ENCODE measurements at places on chromosomes 7 and 10.

DNA sequence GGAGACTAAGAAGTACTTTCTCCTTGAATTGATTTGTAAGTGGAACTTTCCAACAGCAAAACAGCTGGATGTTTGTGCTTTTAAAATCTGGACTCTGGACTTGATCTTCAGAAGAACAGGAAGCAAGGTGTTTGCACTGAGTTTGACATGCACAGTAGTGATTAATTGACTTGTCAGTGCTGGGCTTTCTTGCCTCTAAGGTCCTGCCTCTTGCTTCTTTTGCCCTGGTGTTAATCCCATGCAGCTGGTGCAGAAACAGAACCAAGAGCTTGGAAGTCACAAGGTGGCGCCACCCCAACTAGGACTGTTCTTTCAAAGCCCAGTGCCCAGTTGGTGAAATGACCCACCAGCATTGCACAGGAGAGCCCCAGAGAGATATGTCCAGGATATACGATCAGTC lies 66.8 kb upstream of the SEPHS1 start:
- no peak for DNase-seq

DNA sequence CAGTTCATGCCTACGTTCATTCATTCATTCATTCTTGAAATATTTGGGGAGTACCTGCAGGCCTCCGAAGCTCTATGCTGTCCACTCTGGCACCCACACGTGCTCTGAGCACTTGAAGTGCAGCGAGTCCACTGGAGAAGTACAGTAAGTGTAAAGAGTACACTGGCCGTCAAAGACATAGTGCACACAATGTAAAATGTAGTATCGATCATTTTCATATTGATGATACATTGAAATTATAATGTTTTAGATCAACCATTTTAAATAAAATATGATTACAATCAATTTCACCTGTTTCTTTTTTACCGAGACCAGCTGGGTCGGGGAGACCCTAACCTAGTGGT lies 37.0 kb upstream of the PURB start:
- DNase-seq: no peak

DNA sequence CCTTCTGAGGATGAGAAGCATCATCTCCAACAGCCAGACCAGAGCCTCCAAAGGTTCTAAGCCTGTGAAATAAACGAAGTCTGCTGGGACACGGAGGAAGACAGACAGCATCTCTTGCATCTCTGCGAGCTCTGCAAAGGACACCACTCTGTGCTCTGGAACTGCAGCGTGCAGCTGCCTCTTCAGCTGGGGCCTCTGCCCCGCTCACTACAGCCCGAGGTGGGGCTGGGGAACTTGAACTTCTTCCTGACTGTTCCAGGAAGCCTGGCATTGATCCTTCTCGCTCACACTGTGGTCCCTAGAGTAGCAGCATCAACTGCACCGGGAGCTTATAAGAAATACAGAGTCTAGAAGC lies 163.3 kb downstream of the USP6NL start:
- no peak for DNase-seq

- DNase-seq: no peak
Measured at GRCh38 chr10:4278186-4278585, 493.2 kb upstream of the KLF6 start.

- no peak for DNase-seq
Measured at GRCh38 chr10:71010730-71011129, 122.4 kb upstream of the PCBD1 start.

GRCh38 chr10:89502549-89502948 lies 32.8 kb downstream of the SLC16A12 start:
- no peak for DNase-seq

DNA sequence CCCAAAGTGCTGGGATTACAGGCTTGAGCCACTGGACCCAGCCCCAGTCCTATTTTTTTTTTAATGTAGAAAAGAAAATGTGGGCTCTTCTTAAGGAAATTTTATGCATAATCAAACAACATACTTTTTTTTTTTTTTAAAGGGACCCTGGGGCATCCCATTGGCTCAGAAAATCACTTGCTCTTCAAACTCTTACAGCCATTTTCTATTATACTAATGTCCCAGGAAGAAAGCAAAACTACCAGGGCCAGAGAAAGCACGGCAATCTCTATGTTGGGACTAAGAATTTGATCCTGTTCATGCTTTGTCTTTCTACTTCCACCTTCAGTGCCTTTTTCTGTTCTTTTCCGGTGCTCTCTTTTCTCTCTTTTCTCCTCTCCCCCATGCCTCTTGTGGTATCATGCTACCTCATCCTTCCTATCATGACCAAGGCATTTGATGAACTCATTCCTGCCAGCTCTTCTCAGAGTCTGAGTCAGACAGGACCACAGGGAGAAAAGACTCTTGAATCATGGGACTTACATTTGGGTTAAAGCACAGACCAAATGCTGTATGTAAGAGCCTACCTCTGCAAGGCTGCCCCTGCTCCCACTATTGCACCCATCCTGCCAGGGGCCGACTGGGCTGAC lies 76.4 kb upstream of the CCNY start:
- DNase-seq: no peak

- DNase-seq: peak; percentile 24
Measured at GRCh38 chr7:26853788-26854393, 10.5 kb downstream of the SKAP2 start.

DNA sequence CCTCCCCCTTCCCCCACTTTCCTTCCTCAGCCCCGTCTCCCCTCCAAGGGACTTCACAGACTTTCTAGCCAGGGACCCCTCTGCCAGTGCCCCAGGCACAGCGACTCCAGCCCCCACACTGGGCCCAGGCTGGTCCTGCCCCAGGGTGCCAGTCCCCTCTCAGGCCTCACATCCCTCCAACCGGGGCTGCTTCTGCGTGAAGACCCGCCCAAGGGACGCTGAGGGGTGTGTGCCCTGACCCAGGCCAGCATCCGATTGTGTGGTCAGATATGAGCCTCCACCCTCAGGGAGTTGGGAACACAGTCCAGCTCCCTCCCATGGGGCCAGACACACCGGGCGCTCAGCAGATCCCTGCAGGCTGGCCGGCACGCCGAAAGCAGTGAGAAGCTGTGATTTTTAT lies 97.0 kb downstream of the MICALL2 start:
- DNase-seq: no peak

GRCh38 chr7:70577078-70577477 lies 554.9 kb upstream of the GALNT17 start:
- no peak for DNase-seq

DNA sequence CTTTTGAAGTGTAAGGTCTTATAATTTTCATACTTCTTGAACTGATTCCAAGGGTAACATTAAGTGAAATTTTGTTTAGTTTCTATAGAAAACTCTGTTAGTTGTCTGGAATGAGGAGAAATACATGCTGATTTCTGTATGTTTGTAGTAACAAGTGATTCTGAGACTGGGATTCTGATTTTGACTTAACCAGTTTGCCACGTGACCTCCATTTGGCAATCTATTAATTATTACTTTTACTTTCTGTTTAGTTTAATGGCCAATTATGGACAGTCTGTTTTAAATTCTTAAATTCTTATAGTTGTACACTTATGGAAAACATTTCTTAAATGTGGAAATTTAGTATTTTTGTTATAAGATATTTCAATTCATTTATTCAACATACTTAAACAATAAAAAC lies 163.1 kb downstream of the ADK start:
- no peak for DNase-seq

- no peak for DNase-seq
Measured at GRCh38 chr10:52436664-52437063, 122.6 kb downstream of the DKK1 start.

DNA sequence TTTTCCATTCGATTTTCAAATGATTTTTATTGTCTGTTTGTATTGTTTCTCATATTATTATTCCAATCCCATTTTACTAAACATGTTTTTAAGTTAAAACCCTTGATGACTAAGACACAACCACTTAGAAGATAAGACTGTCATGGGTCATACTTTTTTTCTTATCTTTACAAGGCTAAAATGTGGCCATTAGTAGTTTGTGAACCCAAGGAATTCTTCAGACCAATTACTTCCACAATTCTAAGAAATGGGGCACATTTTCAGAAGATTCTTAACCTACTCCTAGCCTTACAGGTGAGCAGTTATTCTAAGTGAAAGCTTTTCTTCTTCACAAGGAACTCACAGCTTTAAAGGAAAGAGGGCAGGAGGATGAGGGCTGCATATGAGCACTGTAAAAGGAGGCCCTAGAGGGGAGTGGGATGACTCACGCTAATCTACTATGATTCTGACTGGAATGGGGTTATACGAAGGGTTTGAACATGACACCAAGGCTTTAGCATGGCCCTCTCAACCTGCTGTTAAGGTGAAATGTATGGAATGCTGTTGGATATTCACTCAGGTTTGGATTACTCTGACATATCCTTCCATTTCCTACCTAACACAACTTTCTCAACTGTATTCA lies 81.0 kb downstream of the SORCS1 start:
- no peak for DNase-seq

Data from NCI-H146 (cell line).